Activated T-cell treated with anti-CD3 and anti-CD28 coated beads, Interleukin-2, amount 50 U/mL, for 48 hours (primary cell): ENCODE measurements at places on chromosomes 12 and 14.

GRCh38 chr12:51944608-51945233, 6.8 kb upstream of the ACVR1B start:
- no peak for DNase-seq

DNA sequence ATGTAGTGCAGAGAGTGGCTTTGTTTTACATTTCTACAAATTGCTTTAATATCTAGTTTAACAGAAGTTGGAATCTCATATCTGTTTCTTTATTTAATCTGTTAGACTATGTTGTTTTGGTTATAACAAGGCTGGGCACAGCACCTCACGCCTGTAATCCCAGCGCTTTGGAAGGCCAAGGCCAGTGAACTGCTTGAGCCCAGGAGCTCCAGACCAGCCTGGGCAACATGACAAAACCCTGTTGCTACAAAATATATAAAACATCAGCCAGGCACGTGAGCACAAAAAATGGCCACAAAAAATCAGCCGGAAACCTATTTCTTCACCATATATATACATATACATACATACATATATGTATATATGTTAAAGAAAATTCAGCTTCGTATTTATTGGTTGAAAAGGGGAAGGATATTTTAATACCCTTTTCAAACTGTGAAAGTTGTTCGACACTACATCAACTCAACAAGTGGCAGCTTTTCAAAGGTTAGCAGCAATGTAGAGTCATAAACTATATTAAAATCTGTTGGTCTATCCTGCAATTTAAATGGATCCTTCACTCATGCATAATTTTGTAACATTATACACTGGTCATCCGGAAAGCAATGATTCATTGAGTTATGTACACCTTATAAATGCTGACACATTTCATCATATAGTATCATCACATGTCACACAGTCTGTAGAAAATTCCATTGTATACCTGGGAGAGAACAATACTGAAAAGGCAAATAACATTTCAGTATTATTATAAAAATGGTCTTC, 7.1 kb downstream of the NR2C1 start:
- DNase-seq, result no peak

GRCh38 chr12:128507470-128507869, 240.5 kb downstream of the TMEM132C start:
- DNase-seq, result no peak

GRCh38 chr14:35419429-35419841, 14.9 kb upstream of the NFKBIA start:
- DNase-seq, result no peak

- peak; percentile 30 for DNase-seq
These were observed 4.7 kb upstream of the PFDN5 start for GRCh38 chr12:53290661-53291060.

DNA sequence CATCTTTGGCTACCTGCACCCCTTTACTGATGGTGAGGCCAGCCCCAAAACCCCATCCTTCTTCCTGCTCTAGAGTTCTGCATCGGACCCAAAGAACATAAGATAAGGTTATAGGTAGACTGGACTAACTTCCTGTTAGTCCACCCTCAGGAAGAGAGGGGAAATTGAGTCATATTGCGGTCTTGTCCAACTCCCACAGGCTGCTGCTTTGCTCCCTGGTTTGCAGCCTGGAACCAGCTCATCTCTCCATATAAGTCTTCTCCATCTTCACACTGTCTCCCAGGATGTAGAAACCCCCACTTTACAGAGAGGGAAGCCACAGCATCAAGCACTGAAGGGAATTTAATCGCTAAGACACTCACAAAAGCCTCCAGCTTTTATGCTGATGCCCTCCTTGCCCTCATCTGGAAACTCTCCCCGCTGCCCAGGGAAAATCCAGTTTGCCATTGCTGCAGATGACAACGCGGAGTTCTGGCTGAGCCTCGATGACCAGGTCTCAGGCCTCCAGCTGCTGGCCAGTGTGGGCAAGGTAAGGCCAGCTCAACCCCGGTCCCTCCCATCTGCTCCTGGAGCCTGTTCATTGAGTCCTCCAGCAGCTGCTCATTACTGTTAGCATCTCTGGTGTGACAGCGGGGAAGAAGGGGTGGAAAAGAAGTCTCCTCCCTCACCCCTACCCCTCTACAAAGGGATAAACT, 85.3 kb downstream of the B4GALNT3 start:
- DNase-seq, result no peak

GRCh38 chr14:101347893-101348777, 213.2 kb upstream of the DIO3 start:
- no peak for DNase-seq

- DNase-seq, result no peak
These were observed 3.8 kb downstream of the COPZ1 start for GRCh38 chr12:54328595-54329337.

DNA sequence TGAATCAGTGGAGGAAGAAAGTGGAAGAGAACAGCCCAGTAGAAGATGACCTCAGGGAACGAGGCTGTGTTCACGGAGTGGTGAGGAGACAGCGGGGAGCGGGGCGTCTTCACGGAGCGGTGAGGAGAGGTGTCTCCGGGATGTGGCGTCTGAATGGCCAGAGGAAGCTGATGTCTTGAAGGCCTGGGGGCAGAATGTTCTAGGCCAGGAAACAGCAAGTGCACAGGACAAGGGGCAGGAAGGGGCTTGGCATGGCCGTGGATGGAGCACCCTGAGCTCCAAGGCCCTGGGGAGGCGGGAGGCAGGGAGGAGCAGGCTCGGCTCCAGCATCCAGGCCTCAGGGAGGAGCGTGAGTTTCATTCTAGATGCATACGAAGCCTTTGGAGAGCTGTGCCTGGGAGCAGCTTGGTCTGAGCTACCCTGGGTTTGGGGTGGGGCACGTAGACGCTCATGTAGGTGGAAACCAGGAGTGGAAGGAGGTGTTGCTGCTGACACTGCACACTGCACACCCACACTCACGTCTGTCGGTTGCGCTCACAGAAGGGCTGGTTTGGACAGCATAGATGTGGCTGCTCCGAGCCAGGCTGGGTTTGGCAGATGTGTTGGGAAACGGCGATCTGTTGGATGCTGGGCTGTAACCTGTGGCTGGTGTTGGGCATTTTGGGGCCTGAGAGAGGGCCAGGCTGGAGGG, 131.6 kb downstream of the ADGRD1 start:
- DNase-seq, result no peak

GRCh38 chr12:85394065-85394464, 114.0 kb downstream of the ALX1 start:
- DNase-seq, result no peak

DNA sequence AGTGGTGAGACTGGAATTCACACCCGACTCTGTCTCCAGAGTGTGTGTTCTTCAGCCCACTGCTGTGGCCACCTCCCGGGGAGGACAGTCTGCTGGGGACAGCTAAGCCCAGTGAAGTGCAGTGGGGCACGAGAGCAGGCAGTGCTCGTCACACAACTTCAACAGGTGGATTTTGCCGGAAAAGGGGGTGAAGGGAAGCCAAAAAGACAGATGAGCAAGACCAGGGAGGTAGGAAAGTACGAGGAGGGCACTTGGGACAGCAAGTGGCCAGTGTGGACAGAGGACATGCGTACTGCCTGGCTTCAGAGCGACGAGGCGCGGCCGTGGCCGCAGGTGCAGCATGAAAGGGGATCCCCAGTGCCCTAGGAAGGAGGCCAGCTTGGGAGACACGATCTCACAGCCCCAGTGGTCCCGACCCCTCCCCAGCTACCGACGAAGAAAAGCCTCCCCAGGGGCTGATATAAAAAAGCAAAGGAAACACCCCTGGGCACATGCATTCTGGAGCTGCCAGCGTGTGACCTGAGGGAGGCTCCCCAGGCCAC, 96.1 kb downstream of the FBXL14 start:
- DNase-seq, result no peak

- no peak for DNase-seq
These were observed 128.2 kb downstream of the KLHL28 start for GRCh38 chr14:44833376-44834060.

GRCh38 chr12:68861890-68862289, 53.9 kb downstream of the MDM2 start:
- DNase-seq, result no peak

DNA sequence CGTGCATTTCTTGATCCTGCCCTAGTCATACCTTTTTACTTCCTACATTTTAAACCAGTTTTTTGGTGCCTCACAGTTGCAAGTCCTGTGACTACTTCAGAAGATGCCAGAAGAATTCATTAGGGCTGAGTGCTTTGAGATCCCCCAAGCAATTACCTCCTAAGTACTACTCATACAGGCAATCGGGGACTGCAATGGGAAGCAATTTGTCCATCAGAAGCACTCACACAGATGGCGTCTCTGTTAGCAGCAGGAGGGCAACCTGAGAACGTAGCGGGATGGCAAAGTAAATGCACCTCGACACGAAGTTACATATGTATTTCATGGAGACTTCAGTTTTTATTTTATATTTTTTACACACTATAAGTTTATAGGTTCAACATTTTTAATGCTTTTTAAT, 188.3 kb downstream of the CAPZA3 start:
- no peak for DNase-seq

DNA sequence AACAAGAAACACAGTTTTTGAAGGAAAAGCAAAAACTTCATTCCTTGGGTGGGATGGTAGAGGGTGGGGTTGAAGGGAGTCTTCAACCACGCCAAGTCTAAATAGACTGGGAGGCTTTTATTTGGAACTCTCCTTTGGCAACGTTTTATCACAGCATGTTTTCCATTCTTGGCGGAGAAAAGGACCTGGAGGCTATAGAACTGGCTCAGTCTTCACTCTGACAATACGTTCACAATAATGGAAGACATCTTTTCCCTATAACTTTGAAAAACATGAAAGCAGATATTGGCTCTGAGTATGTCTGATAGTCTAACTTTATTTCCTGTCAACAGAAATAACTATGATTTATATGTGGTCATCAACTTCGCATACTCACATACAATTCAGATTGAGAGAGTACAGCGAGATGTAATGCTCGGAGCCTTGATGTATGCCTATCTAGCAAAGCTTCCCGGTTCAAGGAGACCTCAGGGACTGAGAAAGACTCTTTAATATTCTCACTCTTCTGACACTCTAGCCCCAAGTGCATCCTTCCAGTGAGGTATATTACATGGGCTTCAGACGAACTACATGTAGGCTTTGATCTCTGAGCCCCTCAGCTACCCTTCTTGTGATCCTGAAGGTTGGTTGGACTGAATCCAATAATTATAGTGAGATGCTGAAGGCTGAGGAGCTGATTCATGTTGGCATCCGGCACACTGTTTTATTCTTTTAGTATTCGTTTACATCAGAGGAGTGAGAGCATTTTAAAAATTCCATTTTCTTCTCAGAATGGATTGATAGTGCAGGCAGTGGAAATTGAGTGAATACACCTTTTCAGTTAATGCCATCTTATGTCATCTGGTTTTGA, 14.0 kb downstream of the TMEM30B start:
- DNase-seq, result no peak
